Smooth muscle cell of the pulmonary artery (primary cell): ENCODE measurements at places on chromosomes 7 and 10. TPM values are rescaled to one million over a fixed set of nuclear protein-coding genes. Genes with fewer than 3 reads are reported as not detected.

CLDN3 gene
- not detected in 2 replicates for total RNA-seq

CPA1 gene
- 0.39 and 0.40 TPM in 2 replicates for total RNA-seq

PHF14 gene
- 20.7 and 24.4 TPM in 2 replicates for total RNA-seq

HMX2 gene
- total RNA-seq: not detected in 2 replicates

ACSM6 gene
- total RNA-seq: not detected in 2 replicates

JAKMIP3 gene
- 0.13 and 0.26 TPM in 2 replicates for total RNA-seq

FXYD4 gene
- not detected in 2 replicates for total RNA-seq

COL17A1 gene
- total RNA-seq: 0.20 and 1.1 TPM in 2 replicates

MORN4 gene
- 6.9 and 11.3 TPM in 2 replicates for total RNA-seq

PODXL gene
- total RNA-seq: 1.6 and 23.8 TPM in 2 replicates

ZNF479 gene
- not detected in 2 replicates for total RNA-seq

ZNF277 gene
- 29.3 and 35.6 TPM in 2 replicates for total RNA-seq

LAMTOR4 gene
- 52.0 and 57.4 TPM in 2 replicates for total RNA-seq

SLC39A12 gene
- not detected in 2 replicates for total RNA-seq

AKR1C4 gene
- total RNA-seq: not detected in 2 replicates

ZDHHC16 gene
- total RNA-seq: 42.0 and 42.9 TPM in 2 replicates

GJC3 gene
- total RNA-seq: not detected in 2 replicates

MRLN gene
- not detected in 2 replicates for total RNA-seq

SUN3 gene
- not detected in 2 replicates for total RNA-seq

STAG3 gene
- total RNA-seq: 0.99 and 2.2 TPM in 2 replicates

FAM180A gene
- 51.3 and 119 TPM in 2 replicates for total RNA-seq

FOXK1 gene
- 39.2 and 43.7 TPM in 2 replicates for total RNA-seq

GIMAP4 gene
- total RNA-seq: 0.13 and 0.33 TPM in 2 replicates

MAGI2 gene
- total RNA-seq: 9.8 and 14.9 TPM in 2 replicates

CYP3A7 gene
- not detected in 2 replicates for total RNA-seq

PVRIG gene
- total RNA-seq: not detected in 2 replicates

RAB19 gene
- total RNA-seq: not detected in 2 replicates

VSTM2A gene
- total RNA-seq: not detected in 2 replicates

FGL2 gene
- total RNA-seq: 86.5 and 91.3 TPM in 2 replicates

GRID2IP gene
- total RNA-seq: 0.07 TPM in 1 of 2 replicates, not detected in the other

HOXA5 gene
- total RNA-seq: 1.2 and 5.1 TPM in 2 replicates

CLCN1 gene
- 0.07 TPM in 1 of 2 replicates, not detected in the other for total RNA-seq

CPA2 gene
- not detected in 2 replicates for total RNA-seq

PNLIPRP1 gene
- not detected in 2 replicates for total RNA-seq

OR6V1 gene
- not detected in 2 replicates for total RNA-seq

IGFBP1 gene
- 0.79 and 10.2 TPM in 2 replicates for total RNA-seq

PSTK gene
- total RNA-seq: 2.9 and 4.1 TPM in 2 replicates

MEIG1 gene
- total RNA-seq: 0.46 TPM in 1 of 2 replicates, not detected in the other

CDHR3 gene
- 3.1 and 9.2 TPM in 2 replicates for total RNA-seq

TUBB8 gene
- total RNA-seq: not detected in 2 replicates

AKR1C8 gene
- total RNA-seq: not detected in 2 replicates

FAM25A gene
- total RNA-seq: not detected in 2 replicates

SLC16A9 gene
- total RNA-seq: 2.5 and 15.1 TPM in 2 replicates

RSPH10B2 gene
- 0.20 TPM in 1 of 2 replicates, not detected in the other for total RNA-seq

SPDYE9 gene
- not detected in 2 replicates for total RNA-seq

STRA8 gene
- total RNA-seq: not detected in 2 replicates

NRP1 gene
- 335 and 528 TPM in 2 replicates for total RNA-seq

RFC2 gene
- total RNA-seq: 8.3 and 8.9 TPM in 2 replicates

TMEM236 gene
- under 0.01 and 0.07 TPM in 2 replicates for total RNA-seq

VSIR gene
- 9.8 and 40.8 TPM in 2 replicates for total RNA-seq

CYP2W1 gene
- not detected in 2 replicates for total RNA-seq

RELN gene
- total RNA-seq: 86.7 and 200 TPM in 2 replicates

SPDYE1 gene
- not detected in 2 replicates for total RNA-seq

WDR86 gene
- 0.26 TPM in 2 replicates for total RNA-seq
